EH (cell line): ENCODE measurements at places on chromosomes 5 and 9.

GRCh38 chr5:171721464-171721863, 64.2 kb upstream of the SMIM23 start:
- DNase-seq = no peak

DNA sequence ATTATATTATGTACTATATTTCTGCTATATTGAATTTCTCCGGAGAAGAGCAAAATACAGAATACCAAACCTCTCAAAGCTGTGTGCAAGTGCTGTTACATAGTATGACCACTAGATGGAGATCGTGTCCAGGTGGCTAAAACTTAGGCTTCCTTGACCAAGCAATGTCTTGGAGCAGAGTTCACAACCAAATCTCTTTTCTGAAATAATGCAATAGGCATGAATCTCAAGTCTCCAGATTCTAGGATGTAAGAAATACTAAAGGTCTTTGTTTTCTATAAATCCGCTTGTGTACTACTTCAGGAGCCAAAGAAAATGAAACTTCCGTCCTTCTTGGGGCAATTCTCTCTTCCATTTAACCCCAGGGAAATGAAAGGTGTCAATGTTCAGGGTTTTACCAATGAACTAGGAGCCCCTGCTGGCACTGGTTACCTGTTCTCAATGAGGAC, 181.5 kb upstream of the RAI14 start:
- peak; percentile 72 for DNase-seq

DNA sequence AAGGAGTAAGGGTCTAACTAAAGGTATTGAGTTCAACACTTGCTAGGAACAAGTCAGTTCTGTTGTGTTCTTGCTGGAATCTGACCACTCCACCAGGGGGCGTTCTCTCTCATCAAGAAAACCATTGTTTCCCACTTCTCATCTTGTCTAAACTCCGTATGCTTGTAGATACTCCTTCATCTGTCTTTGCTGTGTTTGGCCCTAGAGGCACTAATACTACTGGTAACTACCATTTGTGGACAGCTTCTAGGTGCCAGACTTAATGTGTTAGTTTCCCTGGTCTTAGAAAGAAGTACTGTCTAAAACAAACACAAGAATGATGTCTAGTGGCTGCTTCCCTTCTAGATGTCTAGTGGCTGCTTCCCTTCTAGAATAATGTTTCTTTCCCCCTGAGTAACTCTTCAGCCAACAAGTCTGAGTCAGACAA, 18.7 kb upstream of the PTPDC1 start:
- DNase-seq = peak; percentile 81

DNA sequence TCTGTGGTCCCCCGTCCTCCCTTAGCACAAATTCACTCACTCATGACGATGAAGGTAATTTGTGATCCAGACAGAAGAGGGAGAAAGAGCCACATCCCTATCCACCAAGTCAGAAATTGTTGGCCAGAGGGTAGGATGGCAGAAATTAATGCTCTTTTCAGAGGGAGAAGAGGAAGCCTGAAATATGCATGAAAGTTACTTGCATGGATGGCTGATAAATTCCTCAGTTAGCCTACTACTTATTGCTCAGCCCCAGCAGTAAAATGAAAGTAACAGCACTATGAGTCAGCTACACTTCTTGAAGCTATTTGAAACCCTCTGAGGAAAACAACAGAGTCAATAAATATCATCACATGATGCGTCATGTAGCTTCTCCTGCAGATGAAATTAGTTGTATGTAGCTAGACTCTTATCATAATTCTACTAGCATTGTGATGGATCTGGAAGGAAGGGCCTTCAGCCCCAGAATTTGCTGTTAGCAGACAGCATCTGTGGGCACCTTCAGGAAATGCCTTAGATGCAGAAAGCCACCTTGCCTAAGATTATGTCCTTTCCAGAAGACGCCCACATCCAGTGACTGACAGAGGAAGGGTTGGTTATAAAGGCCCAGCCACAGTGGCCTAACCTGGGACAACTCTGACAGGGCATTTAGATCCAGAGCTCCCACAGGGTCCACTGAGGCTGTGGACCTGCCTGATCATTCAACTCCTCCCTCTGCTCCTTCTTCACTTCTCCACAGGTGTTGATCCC, 81.2 kb upstream of the CCDC112 start:
- peak; percentile 96 for DNase-seq

DNA sequence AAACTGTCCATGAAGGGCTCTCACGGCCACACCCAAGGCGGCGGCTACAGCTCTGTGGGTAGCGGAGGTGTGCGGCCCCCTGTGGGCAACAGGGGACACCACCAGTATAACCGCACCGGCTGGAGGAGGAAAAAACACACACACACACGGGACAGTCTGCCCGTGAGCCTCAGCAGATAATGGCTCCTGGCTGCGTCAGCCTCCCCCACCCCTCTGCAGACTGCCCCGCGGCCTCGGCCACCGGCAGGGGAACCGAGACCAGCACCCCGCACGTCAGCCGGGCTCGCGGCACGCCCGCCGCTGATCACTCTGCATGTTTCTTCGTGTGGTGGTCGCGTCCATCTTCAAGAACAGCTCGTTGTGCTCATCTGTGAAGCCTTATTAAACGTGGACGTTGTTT, 41.5 kb downstream of the TENT4A start:
- no peak for DNase-seq

DNA sequence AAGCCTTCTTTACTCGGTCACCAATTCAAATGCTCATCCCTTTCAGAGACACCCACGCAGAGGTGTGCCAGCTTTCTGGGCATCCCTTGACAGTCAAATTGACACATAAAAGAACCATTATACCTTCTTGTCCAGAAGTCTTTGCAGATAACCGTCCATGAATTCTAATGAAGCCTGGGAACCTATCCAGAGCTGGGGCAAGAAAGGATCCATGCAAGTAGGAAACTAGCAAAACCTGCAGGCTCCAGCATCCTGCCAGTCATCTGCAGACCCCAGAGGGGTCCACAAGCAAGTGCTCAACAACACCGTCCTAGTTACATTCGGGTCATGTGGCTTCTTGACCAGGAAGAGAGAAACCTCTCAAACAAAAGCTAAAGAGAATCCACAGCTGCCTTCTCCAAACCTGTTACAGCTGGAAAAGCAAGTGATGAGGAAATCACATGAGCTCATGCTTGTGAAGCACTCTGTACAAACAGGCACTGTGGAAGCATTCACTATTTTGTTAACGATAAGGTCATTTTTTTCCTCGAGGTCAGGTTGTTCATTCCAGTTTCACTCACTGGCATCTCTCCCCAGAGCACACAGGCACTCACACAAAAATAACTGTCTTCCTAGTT, 80.2 kb upstream of the DMRT1 start:
- DNase-seq = no peak

DNA sequence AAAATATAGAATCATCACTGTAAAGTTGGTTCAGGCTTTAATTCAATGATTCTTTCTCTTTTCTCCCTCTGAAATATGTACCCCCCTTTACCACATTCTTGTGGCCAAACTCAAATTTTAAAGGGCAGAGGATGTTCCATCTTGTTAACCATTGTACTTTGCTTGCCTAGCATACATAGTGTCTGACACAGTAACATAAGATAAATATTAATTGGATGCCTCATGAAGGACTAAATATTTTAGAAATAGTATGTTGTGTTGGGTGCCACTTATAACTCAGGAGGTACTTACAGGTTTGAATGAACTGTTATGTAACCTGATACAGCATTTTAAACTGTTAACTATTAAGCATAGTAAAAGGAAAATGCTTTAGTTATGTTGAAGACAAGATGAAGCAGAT, 71.5 kb downstream of the NIPBL start:
- DNase-seq = peak; percentile 87

DNA sequence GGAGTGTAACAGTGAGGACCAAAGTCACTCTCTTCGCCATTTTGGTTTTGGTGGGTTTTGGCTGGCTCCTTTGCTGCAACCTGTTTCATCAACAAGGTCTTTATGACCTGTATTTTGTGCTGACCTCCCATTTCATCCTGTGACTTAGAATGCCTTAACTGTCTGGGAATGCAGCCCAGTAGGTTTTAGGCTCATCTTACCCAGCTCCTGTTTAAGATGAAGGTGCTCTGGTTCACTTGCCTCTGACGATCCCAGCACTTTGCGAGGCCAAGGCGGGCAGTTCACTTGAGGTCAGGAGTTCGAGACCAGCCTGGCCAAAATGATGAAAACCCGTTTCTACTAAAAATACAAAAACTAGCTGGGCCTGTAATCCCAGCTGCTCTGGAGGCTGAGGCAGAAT, 1.8 kb upstream of the CKS2 start:
- no peak for DNase-seq

GRCh38 chr5:177958696-177959095, 37.3 kb downstream of the PROP1 start:
- no peak for DNase-seq

DNA sequence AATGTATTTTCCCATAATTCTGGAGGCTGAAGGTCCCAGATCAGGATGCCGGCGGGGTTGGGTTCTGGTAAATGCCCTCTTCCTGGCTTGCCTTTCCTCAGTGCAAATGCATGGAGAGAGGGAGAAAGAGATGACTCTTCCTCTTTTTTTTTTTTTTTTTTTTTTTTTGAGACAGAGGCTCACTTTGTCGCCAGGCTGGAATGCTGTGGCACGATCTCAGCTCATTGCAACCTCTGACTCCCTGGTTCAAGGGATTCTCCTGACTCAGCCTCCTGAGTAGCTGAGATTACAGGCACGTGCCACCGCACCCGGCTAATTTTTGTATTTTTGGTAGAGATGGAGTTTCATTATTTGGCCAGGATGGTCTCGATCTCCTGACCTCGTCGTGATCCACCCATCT, 300.0 kb upstream of the TAS2R1 start:
- peak; percentile 64 for DNase-seq

- no peak for DNase-seq
Measured at GRCh38 chr5:87367243-87367642, 45.5 kb downstream of the CCNH start.

DNA sequence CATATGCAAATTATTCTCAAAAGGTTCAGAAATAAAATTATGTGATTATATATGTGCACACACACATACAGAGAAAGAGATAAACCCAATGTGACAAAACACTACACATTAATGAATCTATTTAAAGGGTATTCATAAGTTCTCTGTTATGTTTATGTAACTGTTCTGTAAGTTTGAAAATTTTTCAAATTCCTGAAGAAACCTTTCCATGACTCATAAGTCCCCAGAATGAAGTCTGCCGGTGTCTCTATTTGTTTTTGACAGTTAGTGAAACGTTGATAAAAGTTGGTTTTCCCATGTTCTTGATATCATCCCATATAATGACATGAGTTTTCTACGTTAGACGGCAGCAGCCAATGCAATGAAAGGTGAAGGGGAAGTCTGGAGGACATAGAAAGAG, 199.5 kb upstream of the PUM3 start:
- peak; percentile 79 for DNase-seq

DNA sequence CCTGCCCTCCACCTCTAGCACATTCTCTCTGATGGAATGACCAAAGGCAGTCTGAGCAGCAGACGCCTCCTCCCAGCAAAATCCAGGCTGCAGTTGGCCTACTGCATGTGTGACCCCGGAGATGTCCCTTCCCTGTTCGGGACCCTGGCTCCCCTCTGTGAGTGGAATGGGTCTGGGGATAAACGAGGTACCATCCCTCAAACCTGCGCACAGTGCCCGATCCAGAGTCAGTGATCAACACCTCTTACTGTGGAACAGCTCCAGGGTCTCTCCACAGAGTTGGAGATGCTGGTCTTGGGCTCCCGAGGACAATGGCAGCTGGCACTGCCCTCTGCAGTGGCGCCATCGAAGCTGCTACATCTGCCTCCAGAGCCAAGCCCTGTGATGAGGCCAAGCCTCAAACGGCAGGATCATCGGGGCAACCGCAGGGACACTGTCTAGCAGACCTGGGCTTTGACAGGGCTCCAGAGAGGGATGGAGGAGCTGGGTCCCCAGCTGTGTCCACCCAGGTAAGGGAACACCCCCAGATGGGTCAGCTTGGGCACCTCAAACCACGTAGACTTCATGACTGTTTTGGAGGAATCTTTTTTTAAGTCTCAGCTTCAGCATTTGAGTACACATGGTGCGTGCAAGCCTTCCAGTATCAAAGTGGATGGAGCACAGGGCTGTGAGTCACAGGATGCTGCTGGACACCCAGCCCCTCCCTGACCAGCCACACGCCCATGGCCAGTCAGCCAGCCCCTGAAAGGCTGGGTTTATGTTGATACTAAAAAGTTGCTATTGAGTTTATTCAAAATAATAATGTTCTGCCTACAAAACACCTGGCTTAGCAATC, 13.0 kb downstream of the MED10 start:
- DNase-seq = peak; percentile 34

DNA sequence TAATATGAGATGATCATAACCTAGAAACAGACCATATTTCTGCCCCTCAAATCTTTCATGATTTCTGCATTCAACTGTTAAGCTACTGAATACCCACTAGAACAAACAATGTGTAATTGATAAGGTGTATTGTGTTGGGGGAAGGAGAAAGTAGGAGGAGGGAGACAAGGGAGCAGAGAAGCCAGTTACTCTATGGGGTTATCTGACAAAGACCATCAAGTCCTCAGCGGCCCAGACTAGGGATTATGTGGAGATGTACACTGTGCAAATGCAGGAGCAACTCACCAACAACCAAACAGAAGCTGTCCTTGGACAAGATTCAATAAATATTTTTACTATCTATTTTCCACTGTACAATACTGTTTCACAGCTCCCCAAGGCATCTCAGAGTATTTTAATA, 2.7 kb downstream of the NRG2 start:
- DNase-seq = no peak

- peak; percentile 33 for DNase-seq
Measured at GRCh38 chr5:115180165-115180709, 10.5 kb upstream of the TRIM36 start.

DNA sequence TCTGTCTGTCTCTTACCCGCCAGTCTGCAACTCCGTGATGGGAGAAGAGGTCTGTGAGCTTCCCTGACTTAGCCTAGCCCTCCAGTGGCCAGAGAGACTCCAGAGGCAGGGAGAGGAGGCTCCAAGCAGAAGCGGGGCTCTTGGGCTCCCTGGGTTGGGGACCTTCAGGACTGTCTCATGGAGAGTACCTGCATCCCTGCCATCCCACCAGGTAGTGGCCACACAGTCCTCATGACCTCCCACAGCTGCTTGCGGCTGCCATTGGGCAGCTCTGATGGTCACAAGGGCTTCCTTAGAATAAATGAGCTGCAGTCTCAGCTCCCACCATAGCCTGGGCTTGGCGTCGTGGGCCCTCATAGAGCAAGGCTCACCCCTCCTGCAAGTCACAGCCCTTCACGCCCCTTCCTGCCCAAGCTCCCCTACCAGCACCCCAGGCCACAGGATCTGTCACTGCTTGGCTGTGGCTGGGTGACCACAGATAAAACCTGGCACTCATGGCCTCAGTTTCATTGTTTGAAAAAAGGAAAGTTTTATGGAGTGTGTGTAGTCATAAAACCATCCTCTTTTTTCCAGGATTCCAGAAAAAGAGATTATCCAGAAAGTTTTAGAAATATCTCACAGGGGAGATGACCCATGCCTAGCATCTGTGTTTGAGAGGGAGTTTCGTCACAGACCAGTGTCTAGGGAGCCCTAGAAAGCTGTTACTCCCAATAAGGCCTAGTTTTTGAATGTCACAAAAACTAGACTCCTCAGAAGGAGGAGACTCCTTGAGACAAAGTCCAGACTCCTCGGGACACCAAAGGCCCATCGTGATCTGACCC, 48.4 kb downstream of the PPARGC1B start:
- no peak for DNase-seq

GRCh38 chr5:105587963-105588662, 2025.5 kb upstream of the NUDT12 start:
- no peak for DNase-seq

- DNase-seq = peak; percentile 44
Measured at GRCh38 chr5:132070460-132071337, 2.9 kb upstream of the CSF2 start.
